Activated CD4-positive, alpha-beta T cell treated with anti-CD3 and anti-CD28 coated beads for 48 hours (primary cell): ENCODE measurements at places on chromosomes 3 and 15.

GRCh38 chr3:60909526-60909925 is 341.7 kb downstream of the FHIT start:
- no peak for DNase-seq

- DNase-seq, result no peak
Measured at GRCh38 chr3:114370537-114371174, 76.8 kb downstream of the TIGIT start.

GRCh38 chr3:72630969-72631344 is 217.3 kb downstream of the SHQ1 start:
- DNase-seq, result no peak

DNA sequence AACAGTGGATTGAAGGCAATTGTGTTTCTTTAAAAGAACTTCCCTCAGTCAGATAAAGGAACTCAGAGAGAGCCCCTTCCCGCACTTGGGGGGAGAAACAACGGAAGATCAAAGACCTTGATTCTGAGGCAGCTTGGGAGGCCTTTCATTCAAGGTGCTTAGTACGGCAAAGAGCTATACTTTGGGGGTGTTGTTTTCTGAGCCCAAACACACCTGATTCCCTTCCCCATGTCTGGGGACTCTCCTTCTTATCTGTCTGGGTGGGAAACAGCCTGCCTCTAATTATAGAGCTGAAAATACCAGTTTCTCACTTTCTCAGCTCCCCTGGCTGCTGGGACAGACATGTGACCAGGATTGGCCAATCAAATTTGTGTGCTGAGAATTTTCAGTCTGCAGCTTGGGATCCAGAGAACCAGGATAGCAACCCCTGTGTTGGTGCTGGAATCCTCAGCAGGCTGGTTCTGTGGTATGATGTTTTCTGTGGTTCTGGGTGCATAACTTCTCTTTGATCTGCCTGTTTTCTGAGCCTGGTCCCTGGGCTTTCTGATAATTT is 19.4 kb upstream of the IQCF6 start:
- no peak for DNase-seq

DNA sequence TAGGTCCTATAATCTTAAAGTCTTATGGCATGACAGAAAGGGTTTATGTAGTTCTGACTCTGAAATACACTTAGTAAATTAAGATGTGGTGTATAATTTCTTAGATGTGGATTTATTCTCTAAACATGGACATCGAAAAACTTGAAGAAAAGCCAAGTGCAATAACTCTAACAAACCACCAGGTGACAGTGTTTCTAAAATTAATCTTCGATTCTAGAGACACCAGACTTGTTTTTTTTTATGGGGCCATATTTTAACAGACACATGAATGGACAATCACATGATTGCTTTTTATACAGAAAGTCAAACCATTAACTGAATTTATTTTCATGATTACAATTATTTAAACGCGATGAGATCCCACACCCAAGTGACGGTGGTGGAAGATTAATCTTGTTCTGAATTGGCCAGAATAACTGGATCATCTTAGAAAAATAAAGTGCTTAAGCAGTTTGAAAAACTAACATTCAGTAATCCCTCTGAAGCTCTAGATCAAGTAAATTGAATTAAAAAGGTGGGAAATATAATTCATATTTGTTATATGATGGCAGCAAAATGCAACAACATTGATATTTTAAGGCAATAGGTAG is 305.1 kb downstream of the LSAMP start:
- no peak for DNase-seq

DNA sequence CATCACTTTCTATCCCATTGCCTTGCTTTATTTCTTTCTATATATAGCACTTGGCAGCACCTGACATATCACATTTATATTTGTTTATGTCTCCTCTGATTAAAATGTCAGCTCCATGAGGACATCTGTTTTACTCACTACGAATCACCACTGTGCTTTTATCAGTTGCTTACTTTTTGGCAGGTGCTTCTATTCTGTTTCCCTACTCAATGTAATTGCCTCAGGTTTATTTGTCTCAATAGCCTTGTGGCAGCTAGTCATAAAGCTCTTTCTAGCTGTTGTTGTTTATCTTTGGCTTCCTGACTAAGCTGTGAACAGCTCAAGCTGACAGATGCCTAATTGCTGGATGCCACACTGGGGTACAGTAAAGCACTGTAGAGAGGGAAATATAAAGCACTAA is 85.5 kb downstream of the VPS13C start:
- no peak for DNase-seq

- no peak for DNase-seq
Measured at GRCh38 chr3:96007650-96008195, 806.7 kb upstream of the EPHA6 start.

DNA sequence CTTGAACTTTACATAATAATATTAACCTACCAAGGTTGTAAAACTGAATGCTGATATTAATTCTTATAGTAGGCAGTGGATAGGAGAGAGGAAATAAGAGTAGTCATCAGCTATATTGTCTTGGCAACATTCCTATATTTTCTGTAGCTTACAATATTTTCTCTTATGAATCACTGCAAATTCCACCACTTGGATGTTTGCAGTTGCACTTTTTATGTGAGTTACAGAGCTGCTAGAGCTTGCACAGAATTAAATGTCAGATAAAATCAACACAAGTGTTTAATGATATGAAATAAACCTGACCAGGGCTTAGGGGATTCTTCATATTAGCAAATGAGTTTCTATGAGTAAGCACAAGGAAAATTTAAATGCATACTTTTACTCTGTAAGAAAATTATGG is 1710.1 kb downstream of the SI start:
- no peak for DNase-seq

- DNase-seq, result peak; percentile 37
Measured at GRCh38 chr15:40108061-40108854, 421 bp downstream of the BMF start.

DNA sequence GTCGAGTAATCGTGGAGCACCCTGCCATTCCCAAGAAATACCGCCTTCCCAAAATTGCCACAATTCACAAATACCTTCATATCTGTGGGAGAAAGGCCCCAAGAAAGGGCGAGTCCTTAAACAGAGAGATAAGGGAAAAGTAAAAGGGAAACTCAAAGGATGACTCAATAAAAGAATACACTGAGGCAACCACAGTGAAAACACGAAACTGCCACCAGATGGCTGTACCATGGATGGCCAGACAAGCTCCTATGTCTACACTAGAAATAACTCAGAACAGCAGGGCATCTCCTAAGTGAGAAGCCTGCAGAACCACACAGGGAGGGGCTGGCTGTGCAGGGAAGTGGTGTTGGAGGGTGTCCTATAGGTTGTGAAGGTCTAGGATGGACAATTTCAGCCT is 25.0 kb downstream of the SRGAP3 start:
- DNase-seq, result peak; percentile 56

DNA sequence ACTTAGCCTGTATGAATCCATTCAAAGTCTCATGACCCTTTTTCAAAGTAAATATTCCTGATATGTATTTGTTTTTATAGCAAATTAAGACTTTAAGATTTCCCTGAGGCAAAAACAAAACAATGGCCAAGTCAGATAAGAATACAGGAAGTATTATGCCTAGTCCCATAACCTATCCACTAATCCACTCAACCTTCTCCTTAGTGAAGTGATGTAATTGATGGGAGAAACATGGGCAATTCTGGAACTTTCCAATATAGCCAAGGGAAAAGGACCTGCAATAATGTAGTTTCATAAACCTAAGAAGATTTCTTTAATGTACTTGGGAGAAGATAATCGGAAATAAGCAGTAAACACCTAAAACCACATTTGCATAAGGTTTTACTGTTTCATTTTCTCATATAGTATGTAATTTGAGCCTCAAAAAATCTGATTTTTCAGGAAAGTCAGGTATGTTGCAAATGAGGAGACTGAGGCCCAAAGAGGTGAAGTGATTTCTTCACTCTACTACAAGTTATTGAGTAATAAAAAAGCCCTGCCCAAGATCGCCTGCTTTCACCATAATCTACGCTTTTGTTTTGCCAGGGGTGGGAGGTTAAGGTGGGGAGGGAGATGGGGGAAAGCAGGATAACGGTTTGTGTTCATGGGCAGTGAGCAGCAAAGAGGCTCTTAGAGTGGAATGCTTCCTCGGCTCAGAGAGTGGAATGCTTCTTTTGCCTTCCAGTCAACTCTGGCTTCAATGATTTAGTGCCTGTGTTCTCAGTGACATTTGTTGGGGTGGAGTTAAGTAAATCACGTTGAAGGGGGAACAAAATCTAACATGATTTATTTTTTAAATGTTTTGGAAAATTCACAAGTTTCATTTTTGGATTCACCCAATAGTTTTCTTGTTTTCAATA is 95.0 kb upstream of the FNDC3B start:
- DNase-seq, result no peak

- no peak for DNase-seq
Measured at GRCh38 chr3:129035360-129036221, 25.0 kb upstream of the GP9 start.

DNA sequence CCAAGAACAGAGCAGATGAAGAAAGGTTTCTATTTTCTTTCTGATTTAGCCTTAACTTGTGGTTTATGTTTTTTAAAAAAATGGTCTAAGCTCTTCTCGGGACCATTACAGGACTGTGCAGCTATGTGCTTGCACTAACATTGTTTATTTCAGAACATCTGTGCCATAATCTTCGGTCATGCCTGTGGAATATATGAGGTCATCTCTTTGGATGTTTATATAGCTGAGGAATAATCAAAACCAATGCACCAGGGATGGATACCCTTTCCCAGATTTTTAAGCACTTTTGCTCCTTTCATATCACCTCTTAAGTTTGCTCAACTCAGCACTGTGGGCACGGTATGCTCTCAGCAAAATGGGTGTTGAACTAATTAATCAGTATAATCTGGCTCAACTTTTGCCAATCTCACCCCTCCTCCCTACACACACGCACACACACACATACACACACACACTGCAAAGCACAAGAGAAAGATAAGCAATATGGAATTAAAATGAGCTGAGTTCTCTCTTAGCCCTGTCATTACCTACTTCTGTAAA is 268.5 kb upstream of the TMC3 start:
- DNase-seq, result no peak

DNA sequence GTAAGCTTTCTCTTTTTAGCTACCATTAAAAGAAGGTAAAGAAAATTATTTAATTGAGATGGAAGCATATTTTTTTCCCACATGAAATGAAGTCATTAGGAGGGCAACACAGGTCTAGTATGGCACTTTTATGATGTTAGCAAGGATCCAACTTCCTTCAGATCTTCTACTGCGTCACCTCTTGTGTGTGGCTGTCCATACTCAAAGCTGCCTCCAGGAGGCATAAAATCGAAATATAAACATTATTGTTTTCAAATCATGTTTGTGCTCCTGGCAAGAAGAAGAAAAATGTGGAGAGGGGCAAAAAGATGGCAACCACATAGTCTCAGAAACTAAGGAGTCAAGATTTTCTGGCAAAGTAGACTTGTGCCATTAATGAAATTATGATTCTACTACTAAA is 791.7 kb upstream of the EPHA6 start:
- no peak for DNase-seq

GRCh38 chr15:98292442-98293240 is 332.1 kb downstream of the ARRDC4 start:
- peak; percentile 75 for DNase-seq

GRCh38 chr15:45903283-45903682 is 268.5 kb downstream of the SQOR start:
- no peak for DNase-seq

DNA sequence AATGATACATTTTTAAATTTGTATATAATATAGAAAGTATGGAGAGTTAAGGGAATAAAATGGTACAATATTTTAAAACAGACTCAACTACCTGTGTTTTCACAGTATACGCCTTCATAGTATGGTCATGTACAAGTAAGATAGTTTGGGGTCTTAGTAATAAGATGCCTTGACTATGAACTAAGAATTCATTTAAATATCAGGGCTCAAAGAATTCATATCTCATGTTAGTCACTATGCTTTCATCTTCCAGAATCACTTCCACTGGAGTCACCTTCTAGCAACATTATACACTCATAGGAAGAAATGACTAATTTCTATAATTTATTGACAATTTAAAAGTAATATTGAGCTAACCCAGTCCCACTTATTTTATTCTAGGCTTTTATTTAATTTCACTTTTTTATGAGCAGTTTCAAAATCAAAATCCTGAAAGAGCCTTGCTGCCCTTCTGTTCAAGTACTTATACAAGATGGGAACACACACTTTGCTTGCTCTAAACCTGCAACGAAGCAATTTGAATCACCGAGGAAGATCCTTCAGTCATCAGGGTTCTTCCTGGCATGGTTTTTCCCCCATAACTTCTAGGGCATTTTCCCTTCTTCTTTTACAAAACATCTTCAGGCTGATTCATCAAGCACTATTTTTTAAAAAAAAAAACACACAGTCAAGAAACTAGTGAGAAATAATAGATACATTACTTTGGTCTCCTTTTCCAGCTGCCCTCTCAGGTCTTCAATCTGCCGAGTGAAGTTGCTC is 94.1 kb downstream of the MYH15 start:
- no peak for DNase-seq

- DNase-seq, result no peak
Measured at GRCh38 chr15:51470512-51470911, 129.1 kb downstream of the GLDN start.

DNA sequence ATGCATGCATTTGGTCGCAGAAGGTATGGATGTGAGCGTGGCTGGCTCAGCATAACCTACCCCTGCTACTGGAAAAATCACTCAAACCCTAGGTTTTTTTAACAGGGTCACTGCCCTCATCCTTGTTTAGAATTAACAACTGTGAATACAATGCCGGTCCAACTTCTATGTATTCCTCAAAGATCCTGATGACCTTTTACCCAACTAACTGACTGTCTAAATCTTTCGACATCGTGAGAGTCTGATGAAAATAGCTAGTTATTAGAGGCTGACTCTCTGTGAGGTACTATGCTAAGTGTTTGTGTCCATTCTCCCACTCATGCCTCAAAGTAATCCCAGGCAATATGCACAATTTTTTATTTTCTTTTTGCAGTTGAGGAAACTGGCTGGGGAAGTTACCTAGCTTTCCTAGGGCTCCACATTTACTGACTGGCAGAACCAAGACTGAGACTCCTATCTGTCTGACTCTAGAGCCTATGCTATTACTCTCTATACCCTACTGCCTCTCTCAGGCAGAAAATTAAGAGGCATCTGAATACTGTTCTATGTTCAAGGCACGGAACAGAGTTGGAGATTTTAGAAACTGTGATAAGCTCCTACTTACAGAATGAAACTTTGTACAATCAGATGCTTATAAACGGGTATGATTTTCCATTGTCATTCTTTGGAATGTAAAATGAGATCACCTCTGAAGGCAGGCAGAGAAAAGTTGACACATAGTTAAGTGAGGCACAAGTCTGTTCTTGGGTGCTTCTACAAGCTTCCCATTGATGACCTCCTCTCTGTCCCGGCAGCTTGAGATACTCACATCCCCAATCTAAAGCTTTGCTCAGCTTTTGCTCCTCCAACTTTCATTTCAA is 56.4 kb downstream of the FILIP1L start:
- DNase-seq, result no peak

GRCh38 chr15:66221126-66221525 is 32.4 kb downstream of the MEGF11 start:
- no peak for DNase-seq

- no peak for DNase-seq
Measured at GRCh38 chr3:122942239-122942638, 85.3 kb downstream of the SEMA5B start.

- DNase-seq, result no peak
Measured at GRCh38 chr3:101531473-101532086, 18.6 kb upstream of the SENP7 start.
